ENCODE measurements at places on chromosomes 13 and 19. TPM values are rescaled to one million over a fixed set of nuclear protein-coding genes. Genes with fewer than 3 reads are reported as not detected.

The ASF1B gene
- 0.53 TPM for total RNA-seq

- DNase-seq = peak; percentile 37
Observed at GRCh38 chr19:13430790-13431582, 75.3 kb downstream of the CACNA1A start.

- no peak for DNase-seq
Observed at GRCh38 chr13:27004326-27004725, 167.3 kb downstream of the USP12 start.

- no peak for DNase-seq
Observed at GRCh38 chr13:113474179-113474578, 16.3 kb downstream of the DCUN1D2 start.

DNA sequence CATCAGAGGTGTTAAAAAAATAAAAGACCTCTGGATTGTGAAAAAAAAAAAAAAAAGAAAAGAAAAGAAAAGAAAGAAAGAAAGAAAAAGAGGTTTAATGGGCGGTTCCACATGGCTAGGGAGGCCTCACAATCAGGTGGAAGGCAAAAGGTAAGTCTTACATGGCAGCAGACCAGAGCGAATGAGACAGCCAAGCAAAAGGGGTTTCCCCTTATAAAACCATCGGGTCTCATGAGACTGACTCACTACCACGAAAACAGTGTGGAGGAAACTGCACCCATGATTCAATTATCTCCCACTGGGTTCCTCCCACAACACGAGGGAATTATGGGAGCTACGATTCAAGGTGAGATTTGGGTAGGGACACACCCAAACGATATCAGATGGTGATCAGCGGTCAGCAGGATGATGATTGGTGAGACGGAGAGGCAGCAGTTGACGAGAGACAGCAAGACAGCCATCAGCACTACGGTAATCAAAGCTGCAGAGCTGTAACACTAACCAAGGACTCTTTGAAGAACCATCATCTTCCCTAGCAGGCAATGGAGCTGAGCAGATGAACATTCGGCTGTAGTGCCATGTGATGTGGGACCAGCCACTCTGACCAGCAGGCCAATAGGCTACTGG is 3.9 kb upstream of the CD209 start:
- DNase-seq = peak; percentile 25

- DNase-seq = no peak
Observed at GRCh38 chr19:11338121-11338520, 1.3 kb downstream of the RAB3D start.

DNA sequence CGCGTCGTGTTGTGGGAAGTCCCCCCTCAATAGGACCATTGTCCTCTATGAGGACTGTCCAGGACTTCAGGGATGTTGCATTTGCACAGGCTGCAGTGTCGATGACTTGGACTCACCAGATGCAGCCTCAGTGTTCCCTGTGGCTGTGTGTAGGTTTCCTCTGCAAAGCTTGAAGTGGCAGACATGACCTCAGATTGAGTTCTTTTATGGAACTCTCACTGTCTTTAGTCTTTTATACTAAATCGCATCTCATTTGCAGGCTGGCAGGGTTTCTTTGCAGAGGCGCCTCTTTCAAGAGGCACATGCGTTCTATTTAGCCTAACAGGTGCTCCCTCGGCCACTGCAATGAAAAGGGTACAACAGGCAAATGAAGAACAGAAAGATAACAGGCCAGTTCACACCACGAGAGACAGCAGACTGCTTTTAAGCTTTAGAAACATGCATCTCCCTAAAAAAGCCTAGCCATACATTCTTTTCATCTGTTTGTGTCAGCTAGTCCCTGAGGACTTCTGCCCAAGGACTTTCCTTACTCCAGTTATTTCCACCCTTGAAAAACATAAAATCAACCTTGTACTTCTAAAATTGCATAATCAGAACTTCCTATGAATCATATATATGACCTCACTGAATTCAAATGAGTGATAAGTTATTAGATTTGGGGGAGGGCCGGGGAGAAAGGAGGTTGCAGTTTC is 118.4 kb downstream of the RAB20 start:
- peak; percentile 71 for DNase-seq

- no peak for DNase-seq
Observed at GRCh38 chr19:56091751-56092546, 29.1 kb downstream of the ZNF787 start.

DNA sequence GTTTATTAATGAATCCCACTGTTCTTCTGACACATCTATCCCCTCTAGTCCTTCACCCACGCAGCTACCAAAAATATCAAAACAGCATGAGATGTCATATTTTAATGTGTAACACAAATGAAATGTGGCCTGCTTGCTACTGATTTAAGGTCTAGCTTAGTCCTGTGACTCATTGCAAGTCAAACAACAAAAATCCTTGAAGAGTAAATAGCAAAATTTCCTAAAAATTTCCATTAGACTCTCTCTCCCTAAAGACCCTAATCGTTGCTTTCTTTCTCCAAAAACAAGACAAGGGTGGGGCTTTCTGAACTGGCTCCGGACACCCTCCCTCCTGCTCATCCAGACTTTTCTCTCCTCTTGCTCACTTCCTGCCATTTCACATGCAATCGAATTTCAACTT is 99.9 kb upstream of the IPO5 start:
- DNase-seq = peak; percentile 37

The THSD1 gene
- total RNA-seq = 11.0 TPM

The ZNF575 gene
- not detected for total RNA-seq

DNA sequence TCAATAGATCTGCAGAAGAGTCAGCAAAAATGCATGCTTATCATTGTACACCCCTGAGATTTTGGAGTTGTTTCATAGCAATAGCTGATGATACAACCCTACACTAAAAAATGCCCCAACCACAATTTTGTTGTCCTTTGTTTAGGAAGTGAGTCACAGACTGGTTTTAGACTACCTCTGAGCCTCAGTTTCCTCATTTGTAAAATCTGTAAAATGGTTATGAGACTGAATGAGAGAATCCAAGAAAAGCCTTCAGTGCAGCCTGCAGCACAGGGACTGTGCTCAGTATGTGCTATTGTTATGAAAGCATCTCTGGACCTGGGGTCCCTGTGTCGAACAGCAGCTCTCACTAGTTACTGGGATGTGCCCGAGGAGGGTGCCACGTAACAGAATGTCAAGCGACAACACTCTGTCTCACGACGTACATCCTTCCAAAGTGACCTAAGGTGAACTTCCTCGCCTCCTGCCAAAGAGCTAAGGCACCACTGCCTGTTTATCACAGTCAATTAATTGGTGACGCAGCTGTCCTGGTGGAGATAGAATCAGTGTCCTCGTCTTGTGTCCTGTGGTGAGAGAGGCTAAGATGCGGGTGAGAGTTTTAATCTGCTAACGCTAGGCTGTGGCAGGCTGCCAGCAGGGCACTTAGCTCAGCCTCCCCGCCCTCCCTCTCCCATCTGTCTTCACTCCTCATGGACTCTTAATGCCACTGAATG is 18.1 kb downstream of the DHRS12 start:
- no peak for DNase-seq

The TTC9B gene
- not detected for total RNA-seq

The ZNF534 gene
- not detected for total RNA-seq

- DNase-seq = peak; percentile 95
Observed at GRCh38 chr13:34340534-34340933, 522.6 kb downstream of the RFC3 start.

The ZNF763 gene
- total RNA-seq = 1.3 TPM

DNA sequence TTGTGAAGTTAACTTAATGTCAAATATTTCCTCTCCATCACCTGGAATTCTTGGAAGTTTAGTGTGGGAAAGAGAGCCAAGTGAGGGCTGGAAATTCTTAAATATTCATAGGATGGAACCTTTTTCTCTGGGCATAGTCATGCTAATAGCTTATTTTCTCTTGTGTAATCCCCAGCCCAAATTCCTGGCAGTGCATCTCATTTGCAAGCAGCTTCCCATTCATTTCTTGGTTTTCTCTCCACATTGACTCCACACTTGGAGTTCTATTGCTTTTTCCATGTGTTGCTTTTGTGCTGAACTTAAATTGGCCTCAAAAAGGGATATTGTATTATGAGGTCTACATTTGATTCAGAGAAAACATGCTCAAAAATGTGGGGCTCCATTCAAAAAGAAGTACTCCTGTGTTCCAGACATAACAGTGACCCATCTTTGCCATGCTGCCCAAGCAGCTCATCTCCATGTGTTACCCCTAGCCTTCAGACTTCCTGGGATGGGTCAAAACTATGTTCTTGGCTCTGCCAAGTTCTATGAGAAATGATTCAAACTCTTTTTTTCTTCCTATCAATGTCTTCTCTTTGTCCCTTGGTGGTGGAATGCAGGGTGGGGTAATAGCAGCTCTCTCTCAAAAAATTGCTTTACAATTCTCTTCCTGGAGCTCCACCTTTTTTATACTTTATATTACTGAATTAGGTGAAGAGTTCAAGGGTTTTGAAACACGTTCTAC is 2471.5 kb downstream of the PCDH9 start:
- DNase-seq = no peak

The LIN37 gene
- 7.0 TPM for total RNA-seq

DNA sequence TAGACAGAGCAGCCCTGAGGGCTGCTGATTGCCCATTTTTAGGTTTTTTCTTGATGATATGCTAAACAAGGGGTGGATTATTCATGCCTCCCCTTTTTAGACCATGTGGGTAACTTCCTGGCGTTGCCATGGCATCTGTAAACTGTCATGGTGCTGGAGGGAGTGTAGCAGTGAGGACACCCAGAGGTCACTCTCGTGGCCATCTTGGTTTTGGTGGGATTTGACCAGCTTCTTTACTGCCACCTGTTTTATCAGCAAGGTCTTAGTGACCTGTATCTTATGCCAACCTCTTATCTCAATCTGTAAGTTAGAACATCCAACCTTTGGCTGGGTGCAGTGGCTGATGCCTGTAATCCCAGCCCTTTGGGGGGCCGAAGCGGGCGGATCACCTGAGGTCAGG is 148.0 kb downstream of the PTPRS start:
- no peak for DNase-seq

All from bronchial epithelial cell (primary cell).